NCI-H1048 (cell line): ENCODE measurements at places on chromosomes 5 and 9.

- no peak for DNase-seq
Measured at GRCh38 chr5:38400365-38400764, 142.0 kb downstream of the EGFLAM start.

GRCh38 chr5:150278046-150278730 lies 11.4 kb downstream of the CAMK2A start:
- DNase-seq: no peak

DNA sequence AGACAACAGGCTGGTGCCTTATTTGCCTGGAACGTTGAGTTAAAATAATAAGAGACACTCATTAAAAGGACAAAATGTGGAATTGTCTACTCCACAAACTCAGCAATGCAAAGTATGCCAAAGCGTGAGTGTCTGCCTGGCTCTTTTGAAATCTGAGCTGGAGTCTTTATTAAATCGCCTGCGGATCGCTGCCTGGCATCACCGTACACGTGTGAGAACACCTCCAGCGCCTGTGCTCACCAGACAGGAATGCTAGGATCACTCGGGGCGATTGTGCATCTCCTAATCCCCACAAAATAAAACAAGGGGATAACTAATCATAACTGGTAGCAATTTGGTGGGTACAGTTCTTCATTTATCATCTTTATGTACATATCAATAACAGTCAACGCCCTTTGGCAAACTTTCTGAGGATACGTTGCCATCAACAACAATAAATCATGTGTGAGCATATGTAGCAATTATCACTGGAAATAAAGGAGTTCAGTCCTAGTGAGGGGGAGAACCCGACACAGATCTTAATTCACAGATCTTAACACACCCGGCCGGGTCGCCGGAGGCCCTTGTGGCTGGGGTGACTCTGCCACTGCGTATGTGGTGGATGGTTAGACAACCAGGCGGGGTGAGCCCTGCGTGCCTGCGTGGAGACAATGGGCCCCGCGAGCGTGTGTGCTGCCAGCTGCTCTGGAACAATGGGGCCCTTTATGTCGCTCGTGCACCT lies 284.9 kb upstream of the IRX1 start:
- DNase-seq: peak; percentile 88

- DNase-seq: no peak
Measured at GRCh38 chr5:107478068-107478641, 192.6 kb downstream of the EFNA5 start.

- DNase-seq: no peak
Measured at GRCh38 chr5:136309932-136310598, 55.3 kb downstream of the TRPC7 start.

DNA sequence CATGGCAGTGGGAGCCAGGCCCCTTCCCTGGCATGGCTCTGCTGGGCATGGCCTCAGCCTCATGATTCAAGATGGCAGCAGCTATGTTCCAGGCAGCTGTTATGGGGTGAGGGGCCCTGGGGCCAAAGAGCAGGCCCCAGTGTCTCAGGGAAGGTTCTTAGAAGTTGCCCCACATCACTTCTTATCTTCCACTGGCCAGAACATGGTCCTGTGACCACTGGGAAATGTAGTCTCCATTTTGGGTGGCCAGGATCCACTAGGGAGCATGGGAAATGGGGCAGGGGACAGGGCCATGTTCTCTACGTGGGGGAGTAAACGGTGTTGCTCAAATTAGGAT lies 18.3 kb downstream of the SUSD3 start:
- no peak for DNase-seq

DNA sequence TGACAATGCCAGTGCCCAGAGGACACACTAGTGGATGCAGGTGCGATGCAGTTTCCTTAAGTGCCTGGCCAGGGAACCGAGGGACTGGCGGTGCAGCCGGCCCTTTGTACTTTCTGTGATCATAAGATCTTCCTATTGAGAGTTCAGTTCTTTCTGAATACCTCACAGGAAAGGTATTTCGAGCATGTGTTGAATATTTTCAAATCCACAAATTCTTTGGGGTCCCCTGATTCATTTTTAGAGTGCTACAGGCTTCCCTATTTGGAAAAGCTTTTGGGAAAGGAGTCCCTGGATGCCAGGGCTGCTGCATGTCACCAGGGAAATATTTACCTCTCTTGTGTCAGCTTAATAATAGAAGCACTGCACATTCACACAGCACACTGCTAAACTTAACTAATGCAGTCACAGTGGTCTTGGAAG lies 281.5 kb downstream of the GADD45G start:
- no peak for DNase-seq

GRCh38 chr5:106962464-106963230 lies 708.1 kb downstream of the EFNA5 start:
- DNase-seq: no peak

GRCh38 chr5:177608243-177609075 lies 8.5 kb downstream of the B4GALT7 start:
- no peak for DNase-seq

DNA sequence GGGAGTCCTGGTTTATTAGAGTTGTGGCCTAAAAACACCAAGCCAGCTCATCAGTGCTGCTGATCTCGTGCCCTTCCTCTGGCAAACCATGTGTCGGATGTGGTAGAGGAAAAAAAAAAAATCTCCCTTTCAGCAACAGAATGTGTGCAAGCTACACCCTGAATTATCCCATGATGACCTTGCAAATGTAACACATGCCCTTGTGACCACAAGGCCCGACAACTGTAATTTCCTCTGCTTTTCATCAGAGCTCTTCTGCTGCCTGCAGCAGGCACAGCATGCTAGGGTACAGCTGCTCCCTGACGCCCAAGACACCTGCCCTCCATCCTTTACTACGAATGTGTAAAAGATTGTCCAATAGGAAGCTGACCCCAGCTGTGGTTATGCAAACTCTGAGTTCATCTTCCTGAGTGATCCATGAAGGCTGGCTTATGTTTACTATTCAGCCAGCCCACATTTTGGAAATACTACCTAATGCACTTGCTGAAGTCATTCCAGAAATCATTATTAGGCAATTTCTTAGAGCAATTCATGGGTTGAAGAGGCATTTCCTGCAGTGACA lies 14.6 kb upstream of the BNC2 start:
- DNase-seq: no peak

DNA sequence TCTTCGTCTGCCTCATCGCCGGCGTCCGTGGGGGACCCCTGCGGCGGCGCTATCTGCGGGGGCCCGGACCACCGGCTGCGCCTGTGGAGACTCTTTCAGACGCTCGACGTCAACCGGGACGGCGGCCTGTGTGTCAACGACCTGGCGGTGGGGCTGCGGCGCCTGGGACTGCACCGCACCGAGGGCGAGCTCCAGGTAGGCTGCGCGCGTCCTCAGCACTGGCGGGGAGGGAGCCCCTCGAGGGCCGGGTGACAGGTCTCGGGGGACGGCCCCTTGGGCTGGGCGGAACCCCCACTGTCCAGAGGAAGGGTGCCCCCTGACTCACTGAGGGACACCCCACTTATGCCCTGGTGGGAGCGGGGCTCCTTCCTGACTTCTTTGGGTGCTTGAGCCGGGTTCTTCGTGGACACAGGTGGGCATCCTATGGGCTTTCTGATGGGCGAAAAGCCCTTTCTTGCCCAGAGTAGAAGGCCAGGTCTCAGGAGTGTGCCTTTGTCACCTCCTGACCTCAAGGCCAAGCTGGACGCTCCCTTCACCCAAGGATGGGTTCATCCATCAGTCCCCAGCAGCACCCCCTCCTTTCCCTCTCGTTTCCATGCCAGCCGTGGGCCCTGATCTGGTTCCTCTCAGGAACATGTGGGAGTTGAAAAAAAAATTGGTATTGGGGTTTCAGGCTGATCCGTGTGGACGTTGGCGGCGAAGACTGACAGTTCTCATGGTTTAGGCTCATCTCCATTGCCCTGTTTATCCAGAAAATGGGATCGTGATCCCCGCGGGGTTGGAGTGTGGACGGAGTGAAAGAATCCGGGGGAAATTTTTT lies 564 bp downstream of the SLC25A25 start:
- DNase-seq: no peak

- no peak for DNase-seq
Measured at GRCh38 chr9:116736399-116737151, 49.5 kb downstream of the TRIM32 start.

DNA sequence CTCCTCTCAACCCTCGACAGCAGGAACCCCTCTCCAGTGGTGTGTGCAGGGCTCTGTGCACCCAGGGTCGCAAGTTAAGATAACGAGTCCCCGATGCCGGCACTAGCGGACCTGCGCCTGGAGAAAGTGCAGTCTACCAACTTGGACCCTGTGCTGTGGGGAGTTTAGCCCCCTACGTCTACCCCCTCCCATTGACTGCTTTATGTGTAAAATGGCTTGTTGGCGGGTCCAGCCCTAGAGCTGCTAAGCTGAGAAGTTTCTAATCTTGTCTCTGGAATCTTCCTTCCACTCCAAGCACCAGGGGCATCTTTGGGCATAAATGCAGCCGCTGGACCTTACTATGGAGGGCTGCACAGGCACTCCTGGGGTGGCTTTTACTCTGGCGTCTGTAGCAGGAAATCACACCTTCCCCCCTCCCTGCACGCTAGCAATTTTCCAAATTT lies 7.1 kb upstream of the PITX1 start:
- no peak for DNase-seq

GRCh38 chr5:179696603-179697002 lies 2.2 kb upstream of the CANX start:
- DNase-seq: no peak

- no peak for DNase-seq
Measured at GRCh38 chr9:7967093-7967827, 167.7 kb upstream of the DMAC1 start.

DNA sequence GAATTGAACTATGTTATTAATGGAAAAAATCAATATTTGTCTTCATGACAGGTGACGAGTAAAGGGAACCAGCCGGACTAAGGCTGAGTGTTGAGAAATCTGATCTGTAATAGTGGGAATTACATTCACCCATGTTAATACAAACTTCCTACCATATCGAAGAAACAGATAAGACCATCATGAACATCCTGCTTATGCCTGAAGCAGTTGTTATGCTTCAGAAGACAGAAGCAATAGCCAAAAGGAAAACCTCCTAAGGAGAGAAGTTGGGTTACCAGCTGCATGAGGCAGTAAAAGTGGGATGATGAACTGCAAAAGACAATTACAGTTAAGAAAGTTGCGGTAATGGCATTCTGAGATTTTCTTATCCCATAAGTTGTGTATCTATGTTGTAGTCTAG lies 281.5 kb downstream of the GABRB2 start:
- no peak for DNase-seq

GRCh38 chr5:68771732-68772131 lies 322.1 kb upstream of the SLC30A5 start:
- no peak for DNase-seq

GRCh38 chr5:93384026-93384425 lies 197.0 kb downstream of the NR2F1-AS1 start:
- no peak for DNase-seq

DNA sequence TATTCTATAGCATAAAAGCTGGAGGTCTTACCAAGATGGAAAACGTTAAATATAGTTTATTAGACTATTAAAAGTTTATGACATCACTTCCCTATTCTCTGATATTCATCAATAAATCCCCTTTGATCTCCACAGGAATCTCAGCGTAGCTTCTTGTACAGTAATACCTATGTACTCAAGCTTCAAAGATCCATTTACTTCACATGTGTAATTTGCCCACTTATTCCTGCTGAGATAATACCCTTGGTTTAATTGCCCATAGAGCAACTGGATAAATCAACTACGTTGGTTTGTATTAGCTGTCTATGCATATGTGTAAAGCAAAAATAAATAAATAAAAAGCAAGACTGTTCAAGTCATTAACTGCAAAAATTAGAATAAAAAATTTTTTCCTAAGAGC lies 219.7 kb downstream of the EFNA5 start:
- DNase-seq: no peak
